ENCODE measurements at places on chromosomes 1 and 21.

DNA sequence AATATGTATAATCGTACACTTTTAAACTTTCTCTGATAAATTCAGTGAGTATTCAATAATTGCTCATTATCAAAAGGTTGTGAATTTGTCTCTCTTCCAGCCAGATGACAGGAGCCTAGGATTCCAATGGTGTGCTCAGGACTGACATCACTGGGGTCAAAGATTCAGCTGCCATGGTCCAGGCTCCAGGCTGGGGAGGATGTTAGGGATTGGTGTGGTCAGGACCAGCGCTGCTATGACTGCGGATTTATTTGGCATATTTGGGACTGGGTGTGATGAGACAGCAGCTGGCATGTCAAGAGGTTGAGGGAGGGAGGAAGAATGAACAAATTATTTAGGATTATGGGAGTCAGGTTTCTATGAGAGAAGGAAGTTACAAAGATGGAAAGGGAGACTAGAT, 48.2 kb upstream of the ABCA4 start:
- DNase-seq = no peak

DNA sequence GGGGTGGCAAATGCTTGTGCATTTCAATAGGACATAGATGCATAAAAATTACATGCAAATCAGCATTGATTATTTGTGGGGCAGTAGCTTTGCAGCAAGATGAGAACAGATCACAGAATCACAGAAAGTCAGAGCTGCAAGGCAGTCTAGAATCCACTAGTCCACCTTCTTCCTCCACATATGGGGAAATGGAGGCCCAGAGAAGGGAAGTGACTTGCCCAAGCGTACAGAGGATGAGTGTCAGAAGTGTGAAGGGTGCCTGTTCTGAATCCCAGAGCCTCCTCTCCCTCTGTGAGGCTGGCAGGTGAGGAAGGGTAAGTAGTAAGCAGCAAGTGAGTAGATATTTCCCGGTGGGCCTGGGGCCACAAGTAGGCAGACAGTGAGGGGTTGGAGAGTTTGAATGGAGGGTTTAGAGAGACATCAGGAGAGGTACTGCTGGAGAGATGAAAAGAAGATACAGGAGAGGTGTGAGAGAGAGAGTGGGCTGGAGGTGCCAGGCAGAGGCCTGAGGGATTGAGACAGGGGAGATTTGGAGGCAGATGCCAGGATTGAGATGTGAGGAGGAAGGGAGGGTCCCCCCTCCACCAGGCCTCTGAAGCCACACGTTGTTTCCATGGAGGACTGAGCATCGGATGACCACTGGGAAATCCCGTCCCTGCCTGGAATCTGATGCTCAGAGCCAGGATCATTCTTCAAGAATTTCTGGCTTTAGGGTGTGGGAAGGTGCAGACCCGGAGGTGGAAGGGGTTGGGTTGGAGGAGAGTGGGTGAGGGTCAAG, 4.8 kb upstream of the MYOG start:
- DNase-seq = no peak

DNA sequence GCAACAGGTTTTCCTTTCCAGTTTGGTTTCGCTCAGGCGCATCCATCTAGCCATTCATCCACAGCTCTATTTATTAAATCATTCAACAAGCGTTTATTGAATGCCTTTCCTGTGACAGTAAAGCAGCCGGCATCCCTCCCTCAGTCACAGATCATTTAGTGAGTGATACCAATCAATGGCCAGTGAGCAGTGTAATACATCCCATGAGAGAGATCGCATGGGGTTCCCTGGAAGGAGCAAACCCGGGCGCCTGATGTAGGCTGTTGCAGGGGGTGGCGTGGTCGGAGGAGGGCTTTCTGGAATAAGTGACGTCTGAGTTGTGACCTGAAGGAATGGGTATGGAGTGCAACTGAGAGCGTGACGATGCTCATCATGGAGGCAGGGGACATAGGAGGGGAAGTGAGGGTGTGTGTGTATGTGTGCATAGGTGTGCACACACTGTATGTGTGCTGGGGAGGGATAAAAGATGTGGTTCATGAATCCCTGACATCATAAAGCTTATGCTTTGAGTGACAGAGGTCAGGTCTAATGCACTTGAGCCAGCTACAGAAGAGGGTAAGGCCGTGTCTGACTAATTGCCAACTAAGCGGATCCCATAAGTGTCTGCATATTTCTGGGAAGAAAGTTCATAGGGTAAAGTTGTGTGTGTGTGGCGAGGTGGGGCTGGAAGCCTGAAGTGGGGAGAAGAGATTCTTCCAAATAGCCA, 6.6 kb downstream of the FCMR start:
- DNase-seq = no peak

- no peak for DNase-seq
Observed at GRCh38 chr1:17611991-17612390, 72.5 kb downstream of the ARHGEF10L start.

DNA sequence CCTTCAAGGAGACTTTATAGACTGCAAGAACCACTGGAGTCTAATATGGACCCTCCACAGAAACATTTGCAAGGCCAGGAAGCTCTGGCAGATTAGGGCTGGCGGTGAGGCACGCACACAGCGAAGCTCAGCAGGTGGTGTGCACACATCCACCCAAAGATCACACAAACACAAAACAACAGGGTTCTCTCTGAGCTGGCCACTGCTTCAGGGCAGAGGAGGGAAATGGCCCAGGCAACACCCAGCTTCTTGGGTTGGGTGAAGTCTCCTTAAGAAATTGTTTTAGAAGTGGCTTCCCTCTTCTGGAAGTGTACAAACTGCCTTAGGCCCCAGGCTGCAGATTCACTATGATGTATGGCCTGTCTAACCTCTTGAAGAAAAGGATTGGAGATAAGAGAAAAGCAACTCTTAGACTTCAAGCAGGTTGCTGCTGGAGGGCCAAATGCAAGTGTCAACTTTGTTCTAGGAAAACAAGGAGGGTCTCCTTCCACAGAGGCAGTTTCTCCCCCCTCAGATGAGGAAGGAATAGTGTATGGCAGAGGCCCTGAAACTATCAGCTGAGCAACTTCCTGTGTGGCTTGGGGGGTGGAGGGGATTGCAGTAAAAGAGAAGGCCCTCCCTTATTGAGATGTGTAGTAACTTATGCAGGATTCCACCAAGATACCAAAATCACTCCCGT, 2.0 kb downstream of the RCSD1 start:
- DNase-seq = no peak

DNA sequence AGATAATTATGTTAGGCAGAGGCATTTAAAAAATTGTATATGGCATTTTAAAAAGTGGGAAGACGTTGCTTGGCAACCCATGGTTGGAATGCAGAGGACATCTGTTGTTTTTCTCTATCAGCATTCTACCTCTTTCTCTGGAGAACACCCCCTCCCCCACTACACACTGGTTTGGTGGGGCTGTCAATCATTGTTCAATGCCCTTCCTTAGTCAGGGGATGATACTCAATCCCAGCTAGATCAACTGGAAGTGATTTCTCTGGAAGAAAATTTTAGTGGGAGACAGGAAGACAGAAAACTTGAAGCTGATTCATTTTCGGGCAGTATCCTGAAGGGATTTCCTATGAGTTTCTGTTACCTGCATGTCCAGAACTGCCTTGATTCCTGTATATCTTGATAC, 35.7 kb upstream of the CAP1 start:
- no peak for DNase-seq

DNA sequence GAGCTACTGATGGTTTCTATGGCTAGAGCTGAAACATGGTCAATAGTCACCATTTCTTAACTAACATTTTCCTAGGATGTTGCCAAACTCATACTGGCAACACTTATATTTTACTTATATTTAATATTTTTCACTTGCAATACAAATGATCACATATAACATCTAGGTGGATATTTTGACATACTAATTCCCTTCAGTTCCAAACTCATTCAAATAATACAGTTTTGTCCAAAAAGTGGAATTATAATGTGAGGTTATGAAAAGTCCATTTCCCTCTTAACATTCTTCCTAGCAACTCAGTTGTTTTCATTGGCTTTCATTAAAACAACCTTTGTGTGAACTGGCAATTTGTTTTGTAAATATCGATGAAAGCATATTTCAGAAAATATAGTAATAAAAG, 16.0 kb downstream of the SPAG17 start:
- no peak for DNase-seq

DNA sequence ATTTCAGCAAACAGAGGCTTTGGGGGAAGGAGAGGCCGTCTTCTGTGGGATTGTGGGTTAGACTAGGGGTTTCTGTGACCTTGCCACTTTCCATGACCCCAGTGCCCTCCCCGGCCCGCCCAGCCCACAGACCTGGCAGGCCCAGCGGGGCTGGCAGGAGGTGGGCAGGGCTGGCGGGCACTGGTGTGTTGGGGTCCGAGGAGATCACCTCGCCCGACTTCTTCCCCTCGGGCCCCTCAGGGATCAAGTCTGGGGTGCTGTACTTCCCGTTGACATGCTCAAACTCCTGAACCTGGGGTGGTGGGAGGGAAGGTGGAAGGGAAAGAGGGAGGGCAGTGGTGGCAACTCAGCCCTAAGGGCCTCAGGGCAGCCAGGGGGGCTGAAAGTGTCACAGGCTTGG, 56.3 kb downstream of the CHD5 start:
- no peak for DNase-seq

DNA sequence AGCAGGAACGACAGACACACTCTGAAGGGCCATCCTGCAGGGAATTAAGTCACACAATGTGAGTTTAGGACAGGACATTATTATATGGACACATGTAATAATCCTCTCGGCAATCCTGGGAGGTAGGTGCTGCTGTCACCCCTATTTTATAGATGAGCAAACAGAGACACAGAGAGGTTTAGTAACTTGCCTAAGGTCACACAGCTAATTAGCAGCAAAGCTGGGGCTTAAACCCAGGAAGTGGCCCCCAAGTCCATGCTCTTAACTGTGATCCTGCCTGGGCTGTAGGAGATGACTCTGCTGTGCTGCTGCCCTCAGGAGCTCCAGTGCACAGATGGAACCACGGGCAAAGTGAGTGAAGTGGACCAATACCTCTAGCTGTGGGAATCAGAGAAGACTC, 660.0 kb downstream of the PTPRU start:
- no peak for DNase-seq

GRCh38 chr21:36518883-36519492, 39.1 kb upstream of the CLDN14 start:
- no peak for DNase-seq

GRCh38 chr1:9260059-9260766, 25.6 kb downstream of the H6PD start:
- DNase-seq = no peak

DNA sequence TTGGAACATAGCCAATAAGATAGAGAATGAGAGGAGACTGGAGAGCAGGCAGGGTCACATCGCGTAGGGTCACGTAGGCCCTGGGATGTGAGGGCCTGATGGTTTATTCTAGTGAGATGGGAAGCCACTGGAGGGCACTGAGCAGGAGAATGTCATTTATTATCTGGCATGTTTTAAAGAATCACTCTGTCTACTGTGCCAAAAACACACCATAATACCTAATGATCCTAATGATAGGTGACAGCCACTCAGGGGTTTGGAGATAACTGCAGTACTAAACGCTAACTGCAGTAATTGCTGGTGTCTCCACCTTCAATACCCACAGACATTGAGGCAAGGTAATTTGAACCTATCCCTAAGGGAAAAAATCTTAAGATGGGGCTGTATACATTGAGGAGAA, 185.4 kb downstream of the TTLL7 start:
- DNase-seq = no peak

GRCh38 chr1:66351913-66352312, 182.0 kb upstream of the SGIP1 start:
- DNase-seq = no peak

DNA sequence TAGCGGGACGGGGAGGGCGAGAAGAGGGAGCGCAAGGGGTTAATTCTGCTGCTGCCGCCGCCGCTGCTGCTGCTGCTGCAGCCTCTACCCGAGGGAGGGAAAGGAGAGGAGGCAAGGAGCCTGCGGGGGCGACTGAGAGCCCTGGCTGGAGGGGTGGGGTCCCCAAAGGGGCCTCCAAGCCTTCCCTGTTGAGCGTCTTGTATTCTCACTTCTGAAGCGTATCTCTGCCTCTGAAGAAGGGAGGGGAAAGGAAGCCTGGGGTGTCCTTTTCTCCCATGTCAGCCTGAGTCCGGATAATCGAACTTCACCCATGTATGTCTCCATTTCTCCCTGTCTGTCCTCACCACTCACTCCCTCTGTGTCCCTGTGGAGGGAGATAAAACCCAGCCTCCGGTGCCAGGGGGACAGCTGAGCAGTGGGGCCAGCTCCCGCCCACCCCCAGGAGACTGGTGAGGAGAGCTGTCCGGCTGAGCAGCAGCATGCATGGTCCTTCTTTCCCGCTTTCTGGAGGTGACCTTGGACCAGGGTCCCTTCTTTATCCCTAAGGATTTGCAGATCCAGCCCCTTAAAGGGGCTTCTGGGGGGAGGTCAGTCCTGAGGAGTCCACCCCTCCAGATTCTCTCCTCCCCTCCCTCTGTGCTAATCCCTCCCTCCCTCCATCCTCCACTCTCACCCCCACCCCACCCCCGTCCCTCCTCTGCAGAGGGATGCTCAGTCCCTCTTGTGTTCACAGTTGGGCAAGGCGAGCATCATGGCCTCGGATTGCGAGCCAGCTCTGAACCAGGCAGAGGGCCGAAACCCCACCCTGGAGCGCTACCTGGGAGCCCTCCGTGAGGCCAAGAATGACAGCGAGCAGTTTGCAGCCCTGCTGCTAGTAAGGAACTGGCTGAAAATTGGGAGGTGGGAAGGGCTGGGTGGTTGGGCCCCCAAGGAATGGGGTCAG, 1.0 kb downstream of the NCDN start:
- DNase-seq = peak; percentile 47

GRCh38 chr1:103492003-103492625, 33.4 kb upstream of the RNPC3 start:
- no peak for DNase-seq

GRCh38 chr1:43043695-43044094, 85.0 kb upstream of the SLC2A1 start:
- DNase-seq = no peak

- DNase-seq = no peak
Observed at GRCh38 chr1:222373216-222373615, 174.7 kb downstream of the HHIPL2 start.

DNA sequence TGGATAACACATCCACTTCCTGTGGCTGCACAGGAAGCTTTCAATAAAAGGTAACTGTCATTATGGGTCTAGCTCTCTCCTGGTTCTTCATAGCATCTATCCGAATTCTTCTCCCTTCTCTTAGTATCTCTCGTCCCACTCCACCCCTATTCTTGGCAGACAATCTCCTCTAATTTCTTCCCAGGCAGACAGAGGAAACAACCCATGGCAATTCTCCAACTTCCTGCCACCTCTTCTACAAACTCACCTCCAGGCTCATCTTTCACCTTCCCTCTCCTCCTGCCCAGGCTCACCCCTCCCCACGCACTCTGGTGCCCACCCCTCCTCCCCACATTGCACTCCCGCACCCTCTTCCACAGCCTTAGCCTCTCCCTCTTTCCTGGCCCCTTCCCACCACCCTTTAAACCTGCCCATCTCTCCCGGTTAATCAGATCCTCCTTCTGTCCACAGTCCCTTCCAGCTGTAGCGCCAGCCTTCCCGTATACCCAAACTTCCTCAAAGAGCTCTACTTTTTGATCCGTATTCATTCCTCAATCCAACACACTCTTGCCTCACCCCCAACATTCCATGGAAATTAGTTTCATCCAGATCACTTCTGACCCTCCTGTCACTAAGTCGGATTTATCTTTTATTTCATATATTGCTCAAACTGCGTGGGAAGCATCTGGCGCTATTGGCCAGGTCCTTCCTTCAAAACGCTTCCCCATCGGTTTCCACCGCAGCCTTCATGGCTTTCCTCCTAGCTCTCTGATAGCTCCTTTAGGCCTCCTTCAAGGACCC, 25.9 kb downstream of the SHISA4 start:
- DNase-seq = no peak

- no peak for DNase-seq
Observed at GRCh38 chr1:193754732-193755427, 568.5 kb upstream of the B3GALT2 start.
